Bronchus fibroblast of lung (primary cell): ENCODE measurements at places on chromosomes 1 and 21. TPM values are rescaled to one million over a fixed set of nuclear protein-coding genes. Genes with fewer than 3 reads are reported as not detected.

SLFNL1 gene
- under 0.01 TPM in 2 replicates for total RNA-seq

HSD3B1 gene
- total RNA-seq: not detected in 2 replicates

FNDC10 gene
- 3.1 and 3.4 TPM in 2 replicates for total RNA-seq

MAEL gene
- total RNA-seq: not detected in 2 replicates

SPATA21 gene
- not detected in 2 replicates for total RNA-seq

RGS1 gene
- total RNA-seq: not detected in 2 replicates

SLC2A5 gene
- not detected in 2 replicates for total RNA-seq

CR1L gene
- not detected in 2 replicates for total RNA-seq

LEFTY2 gene
- total RNA-seq: under 0.01 TPM in 1 of 2 replicates, not detected in the other

LCE2C gene
- not detected in 2 replicates for total RNA-seq

PGLYRP3 gene
- total RNA-seq: not detected in 2 replicates

ALG14 gene
- 1.6 and 1.7 TPM in 2 replicates for total RNA-seq

EDN2 gene
- total RNA-seq: 0.45 TPM in 1 of 2 replicates, not detected in the other

ZBTB8B gene
- not detected in 2 replicates for total RNA-seq

C1QTNF12 gene
- 0.17 and 0.59 TPM in 2 replicates for total RNA-seq

GBP7 gene
- not detected in 2 replicates for total RNA-seq

NPHS2 gene
- total RNA-seq: not detected in 2 replicates
